ENCODE measurements at places on chromosomes 13 and 19.

GRCh38 chr13:101514695-101515275 lies 62.3 kb downstream of the ITGBL1 start:
- DNase-seq, result peak; percentile 65

DNA sequence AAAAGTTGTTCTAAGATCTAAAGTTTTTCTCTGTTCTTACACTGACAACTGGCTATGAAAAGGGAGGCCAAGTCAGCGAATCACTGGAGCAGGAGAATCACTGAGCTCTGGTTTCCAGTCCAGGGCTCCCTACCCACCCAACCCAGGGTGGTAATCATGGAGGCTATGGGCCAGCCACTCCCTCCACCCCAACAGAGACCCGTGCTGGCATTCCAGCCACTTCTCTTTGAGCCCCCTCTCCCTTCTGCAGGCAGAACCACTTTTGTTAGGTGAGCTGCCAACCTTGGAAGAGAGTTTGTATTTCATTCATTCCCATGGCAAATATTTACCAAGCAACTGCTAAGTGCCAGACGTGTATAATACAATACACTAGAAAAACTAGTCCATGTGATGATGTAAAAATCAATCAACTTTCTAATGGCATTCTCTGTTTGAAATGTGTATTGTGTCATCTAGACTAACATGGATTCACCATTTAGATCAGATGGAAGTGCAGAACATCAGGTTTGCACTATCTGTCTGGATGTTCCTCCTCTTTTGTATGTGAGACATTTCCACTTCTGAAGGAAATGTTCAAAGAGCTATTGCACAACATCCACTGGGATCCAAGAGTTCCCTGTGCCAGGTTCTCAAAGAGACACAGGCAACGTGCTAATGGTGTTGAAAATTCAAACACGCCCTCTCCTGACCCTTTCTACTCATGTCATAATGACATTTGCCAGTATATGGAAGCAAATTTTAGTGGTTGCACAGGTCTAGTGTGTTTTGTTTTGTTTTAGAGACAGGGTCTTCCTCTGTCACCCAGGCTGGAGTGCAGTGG lies 5.3 kb downstream of the MLNR start:
- no peak for DNase-seq

GRCh38 chr13:42946927-42947326 lies 45.1 kb downstream of the EPSTI1 start:
- DNase-seq, result peak; percentile 25

DNA sequence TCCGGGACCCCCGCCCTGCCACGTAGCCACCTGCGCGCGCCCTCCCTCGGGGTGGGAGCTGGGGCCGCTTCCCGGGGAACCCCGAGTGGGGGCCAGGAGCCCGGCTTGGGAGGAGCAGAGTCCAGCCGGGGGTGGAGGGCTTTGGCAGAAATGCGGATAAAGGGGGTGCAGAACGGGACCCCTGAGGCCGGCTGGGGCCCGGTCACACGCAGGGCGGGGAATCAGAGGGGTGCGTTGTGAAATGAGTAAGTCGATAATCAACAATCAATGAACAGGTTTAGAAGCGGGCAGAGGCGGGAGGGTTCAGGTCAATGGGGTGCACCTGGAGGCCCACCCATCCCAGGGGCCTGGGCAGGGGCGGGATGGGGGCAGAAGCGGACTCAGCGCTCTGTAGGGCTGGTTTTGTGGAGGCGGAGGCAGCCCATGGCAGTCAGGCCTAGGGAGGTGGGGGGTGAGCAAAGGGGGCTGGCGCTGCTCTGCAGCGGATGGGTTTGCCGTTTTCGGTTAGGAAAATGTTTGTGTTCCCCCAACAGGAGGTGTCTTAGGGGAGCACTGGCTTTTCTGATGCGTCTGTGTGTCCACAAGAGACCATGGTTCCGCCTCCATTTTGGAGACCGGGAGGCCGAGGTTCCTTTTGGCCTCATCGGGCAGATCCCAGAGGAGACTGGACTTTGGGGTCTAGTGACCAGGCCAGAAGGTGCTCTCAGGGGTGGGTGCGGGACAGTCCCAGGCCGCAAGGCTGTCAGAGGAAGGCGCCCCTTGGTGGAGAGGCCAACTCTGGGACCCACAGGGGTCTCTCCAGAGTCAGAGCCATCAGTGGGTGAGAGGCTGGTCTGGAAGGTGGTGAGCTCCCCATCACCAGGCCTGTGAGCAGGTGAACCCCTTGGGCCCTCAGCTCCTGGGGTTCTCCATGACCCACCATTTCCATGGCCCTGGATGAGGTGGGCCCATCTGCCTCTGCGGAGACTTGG lies 683 bp upstream of the DIRAS1 start:
- DNase-seq, result no peak

- DNase-seq, result no peak
Observed at GRCh38 chr19:33186431-33187182, 7.5 kb upstream of the LRP3 start.

DNA sequence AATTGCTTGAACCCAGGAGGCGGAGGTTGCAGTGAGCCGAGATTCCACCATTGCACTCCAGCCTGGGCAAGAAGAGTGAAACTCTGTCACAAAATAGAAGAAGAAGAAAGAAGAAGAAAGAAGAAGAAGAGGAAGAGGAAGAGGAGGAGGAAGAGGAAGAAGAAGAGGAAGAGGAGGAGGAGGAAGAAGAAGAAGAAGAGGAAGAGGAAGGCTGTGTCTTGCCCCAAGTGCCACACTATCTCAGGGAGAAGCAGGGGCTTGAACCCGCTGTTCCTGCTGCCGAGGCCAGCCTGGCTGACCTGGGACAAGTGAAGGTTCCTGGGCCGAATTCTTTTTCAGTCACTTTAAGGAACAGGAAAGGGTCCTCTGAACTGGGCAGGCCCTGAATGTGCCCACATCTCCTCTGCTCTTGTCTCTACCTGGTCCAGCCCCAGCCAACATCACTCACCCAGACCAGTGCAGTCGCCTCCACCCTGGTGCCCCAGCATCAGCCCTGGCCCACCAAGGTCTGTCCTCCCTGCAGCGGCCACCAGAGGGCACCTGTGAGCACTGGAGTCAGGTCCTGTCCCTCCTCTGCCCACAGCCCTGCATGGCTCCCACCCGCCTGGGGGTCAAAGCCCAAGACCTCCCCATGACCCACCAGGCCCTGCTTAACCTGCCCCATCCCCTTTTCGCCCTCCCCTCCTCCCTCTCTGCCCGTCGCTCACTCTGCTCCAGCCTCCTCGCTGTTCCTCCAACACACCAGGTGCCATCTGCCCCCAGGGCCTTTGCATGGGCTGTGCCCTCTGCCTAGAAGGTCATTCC lies 20.0 kb downstream of the TICAM1 start:
- peak; percentile 55 for DNase-seq

GRCh38 chr13:40215747-40216146 lies 450.7 kb downstream of the FOXO1 start:
- DNase-seq, result no peak
